ENCODE measurements at places on chromosomes 7 and 10.

- DNase-seq: no peak
Measured at GRCh38 chr7:82393076-82393839, 50.3 kb downstream of the CACNA2D1 start.

- no peak for DNase-seq
Measured at GRCh38 chr7:141946796-141947195, at the start of gene CLEC5A. Gene CLEC5A, minus strand, starts transcription at chr7:141946974. Its CDS starts 682 bp downstream, at chr7:141946292.

DNA sequence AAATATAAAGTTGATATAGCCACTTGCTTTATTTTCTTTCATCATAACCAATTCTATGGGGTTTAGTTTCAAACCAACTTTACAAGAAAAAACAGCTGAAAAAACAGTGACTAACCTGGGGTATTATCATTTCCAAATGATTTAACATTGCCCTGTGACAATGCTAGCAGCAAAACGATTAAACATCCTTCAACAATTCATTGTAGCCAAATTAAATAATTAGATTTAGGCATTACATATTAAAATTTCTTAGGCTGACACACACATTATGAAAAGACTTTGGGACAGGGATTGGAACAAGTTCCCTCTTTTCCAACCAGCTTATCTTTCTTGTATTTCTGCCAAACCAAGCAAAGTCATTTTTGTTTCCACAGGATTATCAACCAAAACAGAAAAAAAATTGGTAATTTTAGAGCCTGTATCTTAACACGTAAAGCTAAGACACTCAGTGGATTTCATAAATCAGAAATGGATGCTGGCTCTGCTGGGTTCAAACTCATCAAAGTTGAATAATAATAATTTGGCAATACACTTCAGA is 84.0 kb downstream of the SEMA3D start:
- no peak for DNase-seq

GRCh38 chr7:107045980-107046379 is 1.5 kb downstream of the PRKAR2B start:
- no peak for DNase-seq

GRCh38 chr10:100006243-100006886 is 3.4 kb downstream of the DNMBP start:
- DNase-seq: no peak
